CD4-positive, alpha-beta T cell treated with Interleukin-6 at 100 ng/mL for 8 hours (primary cell): ENCODE measurements at places on chromosomes 1 and 21.
A peak's percentile ranks its signal among the peaks of the same experiment; 100 is the strongest.

- DNase-seq, result no peak
Observed at GRCh38 chr1:228281631-228282328, 73.9 kb downstream of the OBSCN start.

DNA sequence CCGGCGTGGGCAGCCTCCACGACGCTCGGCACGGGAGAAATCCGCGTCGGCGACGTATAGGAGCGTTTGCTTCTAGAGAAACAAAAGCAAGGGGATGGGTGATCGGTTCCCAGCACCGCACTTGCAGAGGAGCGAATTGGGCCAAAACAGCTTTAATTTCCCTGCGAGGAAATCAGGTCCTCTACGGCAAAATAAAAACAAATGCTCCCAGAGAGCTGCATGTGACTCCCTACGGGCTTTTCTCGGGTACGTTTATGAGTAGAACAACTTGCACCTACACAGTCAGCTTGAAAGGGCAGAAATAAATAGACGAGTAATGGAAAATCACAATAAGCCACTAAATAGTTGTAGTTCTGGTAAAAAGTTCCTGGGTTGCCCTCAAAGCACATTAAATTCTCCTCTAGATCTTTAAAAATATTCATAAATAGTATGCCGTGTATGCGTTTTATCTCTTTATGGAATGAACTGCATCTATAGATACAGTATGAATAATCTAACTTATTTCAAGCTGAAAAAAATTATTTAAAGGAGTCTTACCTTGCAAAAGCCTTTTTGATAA lies 1.2 kb downstream of the NHLH2 start:
- no peak for DNase-seq

GRCh38 chr1:154141240-154141639 lies 13.6 kb downstream of the NUP210L start:
- no peak for DNase-seq

DNA sequence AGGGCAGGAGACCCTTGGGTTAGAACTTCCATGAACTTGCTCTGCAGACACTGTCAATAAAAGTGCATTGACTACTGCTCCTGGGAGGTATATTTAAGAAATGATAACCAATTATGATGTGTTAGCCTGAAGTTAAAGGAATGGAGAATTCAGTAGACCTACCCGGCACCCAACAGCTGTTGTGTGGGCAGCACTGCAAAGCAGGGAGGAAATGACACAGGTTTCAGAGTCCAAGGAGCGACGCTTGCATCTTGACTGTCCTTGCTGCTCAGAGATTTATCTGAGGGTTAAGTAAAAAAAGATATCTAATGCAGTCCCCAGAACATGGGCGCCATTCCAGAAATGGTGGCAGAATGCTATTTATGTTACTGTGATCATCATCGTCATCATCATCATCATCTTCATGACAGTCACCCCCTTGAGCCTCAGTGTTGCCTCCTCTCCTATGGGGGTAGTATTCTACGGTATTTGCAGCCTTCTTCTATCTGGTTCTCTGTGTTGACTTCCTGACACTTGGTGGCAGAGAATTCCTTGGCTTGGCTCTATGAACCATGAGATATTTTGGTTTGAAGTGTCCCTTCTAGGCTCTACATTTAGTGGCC lies 225.9 kb downstream of the KAZN start:
- no peak for DNase-seq

GRCh38 chr1:201622353-201622752 lies 83.4 kb downstream of the NAV1 start:
- no peak for DNase-seq

- no peak for DNase-seq
Observed at GRCh38 chr1:181061891-181062835, 26.3 kb upstream of the IER5 start.

GRCh38 chr21:37642493-37642892 lies 273.8 kb downstream of the KCNJ6 start:
- peak; percentile 36 for DNase-seq

- DNase-seq, result peak; percentile 60
Observed at GRCh38 chr21:46559291-46559983, 45.4 kb downstream of the S100B start.

GRCh38 chr1:30741239-30741894 lies 16.2 kb downstream of the LAPTM5 start:
- DNase-seq, result no peak

DNA sequence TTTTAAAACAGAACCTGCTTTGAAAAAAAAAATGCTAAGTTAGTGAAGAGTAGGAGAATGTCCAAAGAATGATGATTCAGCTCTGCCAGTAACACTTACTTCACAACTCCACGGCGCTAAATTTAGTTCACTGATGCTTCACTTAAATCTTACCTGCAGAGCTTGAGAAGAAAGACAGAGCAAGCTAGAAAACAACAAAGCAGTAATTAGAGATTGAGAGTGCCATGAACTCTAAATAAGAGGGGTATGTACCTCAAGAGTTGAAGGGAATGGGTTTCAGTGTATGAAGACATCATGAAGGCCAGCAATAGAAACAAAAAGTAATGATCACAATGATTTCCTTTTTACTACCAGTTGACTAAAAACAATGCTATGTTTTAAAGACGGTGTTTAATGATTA lies 32.8 kb downstream of the EPRS1 start:
- DNase-seq, result no peak

GRCh38 chr1:36910886-36911540 lies 123.3 kb downstream of the GRIK3 start:
- no peak for DNase-seq

- DNase-seq, result no peak
Observed at GRCh38 chr1:90318431-90318830, 323.5 kb downstream of the ZNF326 start.

DNA sequence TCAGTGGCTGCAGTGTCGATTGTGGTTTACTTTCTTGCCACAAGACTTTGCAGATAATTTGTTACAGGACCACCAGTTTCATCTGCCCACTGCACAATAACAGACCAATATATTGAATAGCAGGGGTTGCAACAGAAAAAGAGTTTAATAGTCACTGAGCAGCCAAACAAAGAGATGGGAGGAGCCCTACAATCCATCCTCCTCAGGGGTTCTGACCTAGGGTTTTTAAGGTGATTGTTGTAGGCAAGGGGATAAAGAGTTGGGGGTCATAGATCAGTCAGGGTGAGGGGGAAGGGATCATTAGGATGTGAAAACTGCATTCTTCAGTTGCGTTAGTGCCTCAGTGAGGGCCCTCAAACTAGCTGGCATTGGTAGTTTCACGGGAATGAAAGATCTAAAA lies 110.7 kb upstream of the OLFM3 start:
- no peak for DNase-seq

DNA sequence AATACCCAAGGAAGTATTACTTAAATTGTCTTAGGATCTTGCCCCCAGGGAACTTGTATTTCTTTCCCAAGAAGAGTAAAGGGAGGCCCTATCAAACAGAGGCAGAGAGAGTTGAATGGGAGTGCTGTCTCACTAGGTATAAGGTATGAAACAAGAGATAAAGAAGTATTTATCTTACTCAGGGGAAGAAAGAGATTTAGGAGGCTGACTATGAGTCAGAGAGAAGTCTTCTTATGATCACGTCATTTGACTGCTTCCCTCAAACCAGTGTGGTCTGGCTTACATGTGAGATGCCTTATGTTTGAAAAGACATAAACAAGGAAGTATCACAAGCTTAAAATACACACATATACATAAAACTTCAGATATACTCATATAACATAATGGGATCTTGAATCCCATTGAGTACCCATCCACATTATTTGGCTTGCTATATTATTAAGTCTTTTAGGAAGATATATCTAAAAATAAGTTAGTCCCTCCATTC lies 29.6 kb downstream of the DUSP10 start:
- peak; percentile 65 for DNase-seq

GRCh38 chr1:94020764-94021579 lies 100.0 kb downstream of the ABCA4 start:
- no peak for DNase-seq
